ENCODE measurements at places on chromosomes 5 and 9.
A peak's percentile ranks its signal among the peaks of the same experiment; 100 is the strongest.

GRCh38 chr9:117466111-117466510 lies 51.3 kb upstream of the ASTN2 start:
- DNase-seq = no peak

DNA sequence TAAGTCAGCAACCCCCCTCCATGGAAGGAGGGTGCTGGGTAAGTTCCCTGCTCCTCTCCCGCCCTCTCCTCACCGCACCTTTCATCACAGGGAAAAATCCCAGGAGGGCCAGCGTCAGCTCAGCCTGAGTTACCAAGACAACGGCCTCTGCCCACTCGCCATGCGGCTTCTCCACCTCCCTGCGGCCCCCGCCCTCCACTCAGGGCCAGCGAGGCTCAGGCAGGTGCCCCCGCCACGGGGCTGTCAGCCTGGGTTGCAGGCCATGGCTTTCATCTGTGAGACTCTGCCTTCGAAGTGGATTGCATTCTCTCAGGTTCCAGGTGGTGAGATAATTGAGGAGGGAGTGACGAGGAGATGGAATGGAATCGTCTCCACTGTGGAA lies 27.2 kb upstream of the LAMC3 start:
- no peak for DNase-seq

DNA sequence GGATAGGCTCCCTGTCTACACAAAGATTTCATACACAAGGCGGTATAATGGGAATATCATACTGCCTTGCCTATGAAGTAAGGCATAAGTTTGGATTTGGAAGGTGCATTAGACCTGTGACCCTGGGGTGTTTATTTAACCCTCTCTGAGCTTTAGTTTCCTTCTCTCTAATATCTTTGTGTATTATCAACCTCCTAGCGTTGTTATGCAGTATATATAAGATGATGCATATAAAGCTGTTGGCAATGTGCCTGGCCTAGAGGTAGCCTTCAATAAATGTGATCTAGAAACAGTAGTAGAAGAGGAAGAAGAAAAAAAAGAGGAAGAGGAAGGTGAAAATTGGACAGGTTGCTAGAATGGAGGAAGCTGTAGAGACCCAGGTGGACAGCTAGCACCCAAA lies 311.6 kb upstream of the CLINT1 start:
- DNase-seq = no peak

DNA sequence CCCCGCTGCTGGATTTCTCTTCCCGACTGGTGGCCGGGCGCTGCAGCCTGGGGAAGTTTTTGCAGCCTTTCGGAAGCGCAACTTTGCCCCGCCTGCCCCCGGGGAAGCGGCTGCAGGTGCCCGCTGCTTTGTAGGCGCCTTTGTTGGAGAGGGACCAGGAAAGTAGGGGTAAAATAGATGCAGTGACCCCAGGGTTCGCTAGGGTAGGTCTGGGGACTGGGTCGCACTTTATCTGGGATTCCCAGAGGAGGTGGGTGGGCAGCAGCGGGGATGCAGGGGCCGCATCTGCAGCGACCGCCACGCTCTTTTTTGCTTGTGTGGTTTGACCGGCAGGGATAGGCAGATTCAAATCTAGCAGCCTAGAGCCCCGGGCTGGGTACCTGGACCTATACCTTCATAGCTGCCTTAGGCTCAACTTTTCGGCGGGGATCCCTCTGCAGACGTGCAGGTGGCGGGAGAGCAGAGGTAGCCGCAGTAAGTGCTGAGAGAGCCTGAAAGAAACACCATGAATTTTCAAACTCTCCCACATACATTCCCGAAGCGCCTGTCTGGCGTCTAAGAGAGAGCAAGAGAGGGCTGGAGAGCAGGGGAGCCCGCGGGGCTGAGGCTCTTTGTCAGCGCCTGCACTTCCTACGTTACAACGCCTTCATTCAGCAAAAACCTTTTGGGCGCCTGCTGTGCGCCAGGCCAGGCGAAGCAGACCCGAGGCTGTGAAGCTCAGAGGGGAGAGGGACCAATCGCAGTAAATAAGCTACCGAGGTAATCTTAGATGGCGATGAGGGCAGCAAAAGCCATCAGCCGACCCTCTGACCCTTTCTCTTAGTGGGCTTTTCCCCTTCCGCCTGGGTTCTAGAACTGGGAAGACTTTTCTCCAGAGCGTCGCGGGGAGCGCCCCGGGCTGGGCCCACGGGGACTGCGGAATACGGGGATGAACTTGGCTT lies 642 bp downstream of the SV2C start:
- no peak for DNase-seq

DNA sequence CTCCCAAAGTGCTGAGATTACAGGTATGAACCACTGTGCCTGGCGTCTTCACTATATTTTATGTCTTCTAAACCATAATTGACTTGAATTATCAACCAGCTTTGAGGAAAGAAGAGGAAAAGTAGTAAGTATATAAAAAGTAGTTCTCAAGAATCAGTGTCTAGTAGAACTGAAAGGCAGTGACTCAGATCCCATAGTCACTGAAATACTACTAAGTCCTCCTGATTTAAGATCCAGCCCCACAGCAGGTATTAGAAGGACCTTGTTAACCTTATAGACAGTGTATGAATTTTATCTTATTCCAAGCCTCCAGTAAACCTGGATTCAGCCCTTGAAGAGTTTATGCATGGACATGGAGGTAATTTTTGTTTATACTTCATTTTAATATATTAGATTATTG lies 31.5 kb downstream of the LNPEP start:
- no peak for DNase-seq

DNA sequence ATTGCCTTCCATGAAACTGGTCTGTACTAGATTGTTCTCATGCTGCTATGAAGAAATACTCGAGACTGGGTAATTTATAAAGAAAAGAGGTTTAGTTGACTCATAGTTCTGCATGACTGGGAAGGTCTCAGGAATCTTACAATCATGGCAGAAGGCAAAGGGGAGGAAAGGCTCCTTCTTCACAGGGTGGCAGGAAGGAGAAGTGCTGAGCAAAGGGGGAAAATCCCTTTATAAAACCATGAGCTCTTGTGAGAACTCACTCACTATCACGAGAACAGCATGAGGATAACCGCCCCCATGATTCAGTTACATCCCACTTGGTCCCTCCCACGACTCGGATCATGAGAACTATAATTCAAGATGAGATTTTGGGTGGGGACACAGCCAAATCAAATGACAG lies 163.2 kb downstream of the RFK start:
- no peak for DNase-seq

DNA sequence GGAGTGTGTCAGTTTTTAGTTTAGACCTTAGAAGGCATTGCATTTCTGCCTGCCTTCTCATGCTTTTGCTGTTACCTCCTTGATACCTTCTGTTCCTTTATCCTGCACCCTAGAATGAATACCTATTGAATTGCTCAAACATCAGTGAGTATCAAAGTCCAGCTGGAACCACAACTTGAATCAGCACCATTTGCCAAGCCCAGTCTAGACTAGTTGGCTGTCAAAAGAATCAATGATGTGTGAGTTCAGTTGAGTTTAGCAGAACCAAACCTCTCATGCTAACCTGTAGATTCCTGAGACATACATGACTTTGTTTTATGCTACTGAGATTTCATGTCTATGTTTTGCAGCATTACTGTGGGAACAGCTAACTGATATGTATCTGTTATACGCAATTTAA lies 116.6 kb downstream of the FAM170A start:
- no peak for DNase-seq

- no peak for DNase-seq
Measured at GRCh38 chr9:97763874-97764273, 66.7 kb upstream of the XPA start.

GRCh38 chr9:35725362-35725761 lies 6.6 kb downstream of the TLN1 start:
- peak; percentile 5 for DNase-seq
